ENCODE measurements at places on chromosomes 1 and 21. TPM values are rescaled to one million over a fixed set of nuclear protein-coding genes. Genes with fewer than 3 reads are reported as not detected.

DNA sequence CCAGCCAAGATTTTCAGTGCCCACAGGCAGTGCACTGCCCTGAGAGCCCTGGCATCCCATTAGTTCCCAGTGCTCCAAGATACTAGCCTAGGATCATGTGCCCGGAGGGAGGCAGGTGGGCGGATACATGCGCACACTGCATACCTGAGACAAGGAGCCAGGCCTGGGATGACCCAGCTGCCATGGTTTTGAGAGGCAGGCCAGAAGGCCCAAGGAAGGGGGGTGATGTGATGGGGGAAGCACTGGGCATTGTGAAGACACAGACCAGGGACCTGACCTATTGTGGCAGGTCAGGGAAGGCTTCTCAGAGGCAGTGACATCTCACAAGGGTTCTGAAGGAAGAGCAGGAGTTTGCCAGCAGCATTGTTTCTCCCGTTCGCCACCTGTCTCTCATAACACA lies 3.6 kb downstream of the ZC3H12A start:
- peak overlapping the region; percentile 87 for H3K4me3 ChIP-seq
- H3K4me1 ChIP-seq, result peaks cover 45% of the 10 kb centered on the region
- DNase-seq, result peak; percentile 55
- H3K27me3 ChIP-seq, result no peaks in the 10 kb centered on the region
- H3K27ac ChIP-seq, result peak overlapping the region; percentile 99

NBPF6 gene
- total RNA-seq, result not detected

- no peaks in the 10 kb centered on the region for H3K27me3 ChIP-seq
- H3K27ac ChIP-seq, result peak within 1 kb of the TSS; percentile 93
- peaks cover 7% of the 10 kb centered on the region for H3K4me1 ChIP-seq
- no peak within 1 kb of the TSS for H3K4me3 ChIP-seq
- DNase-seq, result no peak
These were observed at the start of gene TSPAN1 for GRCh38 chr1:46174448-46175231. TSS of gene TSPAN1 (plus strand) at chr1:46175087. CDS start at chr1:46181108, 6,021 bp downstream.

DNA sequence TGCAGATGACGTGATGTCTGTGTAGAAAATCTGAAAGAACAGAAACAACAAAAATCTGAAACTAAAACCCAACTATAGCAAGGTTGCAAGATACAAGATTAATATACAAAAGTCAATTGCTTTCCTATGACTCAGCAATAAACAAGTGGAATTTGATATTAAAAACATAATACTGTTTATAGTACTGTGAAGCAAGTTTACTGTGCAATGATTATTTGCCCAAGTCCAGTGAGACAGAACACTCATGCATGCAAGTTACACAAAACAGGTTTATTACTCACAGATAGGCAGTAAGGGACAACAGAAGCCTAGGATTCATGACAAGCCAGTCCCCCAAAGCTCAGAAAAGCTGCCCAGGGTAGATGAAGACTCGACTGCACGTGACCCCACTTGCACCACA lies 62.4 kb upstream of the RAB4A start:
- no peak overlapping the region for H3K4me3 ChIP-seq
- no peak overlapping the region for H3K27ac ChIP-seq
- H3K27me3 ChIP-seq, result no peaks in the 10 kb centered on the region
- H3K36me3 ChIP-seq, result no peaks in the 10 kb centered on the region
- DNase-seq, result no peak

GRCh38 chr1:15680561-15681348 lies 3.4 kb upstream of the PLEKHM2 start:
- no peak for DNase-seq
- peak overlapping the region; percentile 79 for H3K27ac ChIP-seq
- no peaks in the 10 kb centered on the region for H3K27me3 ChIP-seq
- no peak overlapping the region for H3K4me3 ChIP-seq
- peaks cover 3% of the 10 kb centered on the region for H3K4me1 ChIP-seq

- DNase-seq, result no peak
- no peaks in the 10 kb centered on the region for H3K27me3 ChIP-seq
These were observed 37.1 kb downstream of the LRRC40 start for GRCh38 chr1:70168283-70168682.

DNA sequence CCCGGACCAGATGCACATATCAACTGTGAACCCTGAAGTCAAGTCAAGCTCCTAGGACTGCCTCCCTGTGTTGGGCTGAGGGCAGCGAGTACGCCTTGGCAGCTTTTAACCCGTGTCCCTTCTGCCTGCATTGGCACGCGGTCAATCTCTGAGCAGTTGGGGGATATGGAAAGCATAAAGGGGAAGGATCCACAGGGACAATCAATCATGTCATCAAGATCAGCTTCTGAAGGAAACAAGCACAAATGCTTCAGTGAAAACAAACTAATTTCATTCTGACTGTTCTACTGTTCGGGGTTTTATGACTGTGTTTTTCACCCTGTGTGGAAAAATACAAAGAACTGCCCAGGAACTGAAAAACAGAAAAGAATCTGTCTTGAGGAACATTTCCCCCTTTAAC lies 106.2 kb downstream of the RUNX1 start:
- H3K36me3 ChIP-seq, result no peaks in the 10 kb centered on the region
- H3K27me3 ChIP-seq, result no peaks in the 10 kb centered on the region
- no peak overlapping the region for H3K27ac ChIP-seq
- DNase-seq, result no peak
- H3K4me1 ChIP-seq, result no peaks in the 10 kb centered on the region

GRCh38 chr1:207026104-207026534 lies 6.4 kb downstream of the C1orf116 start:
- no peaks in the 10 kb centered on the region for H3K36me3 ChIP-seq
- no peaks in the 10 kb centered on the region for H3K4me1 ChIP-seq
- H3K4me3 ChIP-seq, result no peak overlapping the region
- peak overlapping the region; percentile 93 for H3K27ac ChIP-seq
- DNase-seq, result peak; percentile 63
- no peaks in the 10 kb centered on the region for H3K27me3 ChIP-seq

F13B gene
- total RNA-seq, result not detected

LMOD1 gene
- 87.2 TPM for total RNA-seq

C1orf21 gene
- 31.5 TPM for total RNA-seq

DNA sequence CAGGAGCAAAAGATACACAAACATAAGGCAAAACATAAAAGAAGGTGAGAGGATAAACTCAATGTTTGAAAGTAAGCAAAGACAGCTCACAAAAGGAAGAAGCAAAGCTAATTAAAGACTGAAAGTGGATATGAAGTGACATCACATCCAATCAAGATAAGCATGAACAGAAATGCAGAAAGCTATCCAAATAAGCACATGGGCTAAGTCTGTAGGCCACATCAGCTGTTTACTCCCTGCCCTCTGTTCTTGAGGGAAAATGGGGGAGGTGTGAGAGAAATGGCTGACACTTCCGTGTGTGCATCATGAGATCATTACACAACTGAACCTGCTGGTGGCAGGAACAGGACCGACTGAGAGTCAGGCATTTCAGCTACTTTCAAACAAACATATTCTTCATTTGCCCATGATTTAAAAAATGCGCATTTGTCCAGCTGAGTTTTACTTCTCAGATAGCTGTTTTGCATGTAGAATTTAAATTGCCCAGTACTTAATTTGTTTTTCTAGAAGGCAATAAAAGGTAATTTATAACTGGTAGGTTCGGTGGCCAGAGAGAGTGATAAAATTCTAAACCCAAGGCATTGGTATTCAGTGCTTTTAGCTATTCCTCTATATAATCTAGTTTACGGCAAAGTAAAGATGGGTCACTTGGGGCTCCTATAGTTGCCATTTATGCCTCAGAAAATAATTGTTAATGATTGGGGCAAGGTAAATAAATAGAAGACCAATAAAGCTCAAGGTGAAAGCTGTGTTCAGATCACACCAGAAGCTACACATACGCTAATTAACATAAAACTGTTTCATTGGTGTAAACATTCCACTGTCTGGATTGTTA lies 27.2 kb upstream of the MAN1A2 start:
- H3K4me3 ChIP-seq, result no peak overlapping the region
- H3K27ac ChIP-seq, result peak overlapping the region; percentile 44
- no peaks in the 10 kb centered on the region for H3K4me1 ChIP-seq
- H3K27me3 ChIP-seq, result no peaks in the 10 kb centered on the region
- no peaks in the 10 kb centered on the region for H3K36me3 ChIP-seq

KLHDC9 gene
- 9.8 TPM for total RNA-seq

F5 gene
- 0.44 TPM for total RNA-seq

ZNF593OS gene
- not detected for total RNA-seq

DNA sequence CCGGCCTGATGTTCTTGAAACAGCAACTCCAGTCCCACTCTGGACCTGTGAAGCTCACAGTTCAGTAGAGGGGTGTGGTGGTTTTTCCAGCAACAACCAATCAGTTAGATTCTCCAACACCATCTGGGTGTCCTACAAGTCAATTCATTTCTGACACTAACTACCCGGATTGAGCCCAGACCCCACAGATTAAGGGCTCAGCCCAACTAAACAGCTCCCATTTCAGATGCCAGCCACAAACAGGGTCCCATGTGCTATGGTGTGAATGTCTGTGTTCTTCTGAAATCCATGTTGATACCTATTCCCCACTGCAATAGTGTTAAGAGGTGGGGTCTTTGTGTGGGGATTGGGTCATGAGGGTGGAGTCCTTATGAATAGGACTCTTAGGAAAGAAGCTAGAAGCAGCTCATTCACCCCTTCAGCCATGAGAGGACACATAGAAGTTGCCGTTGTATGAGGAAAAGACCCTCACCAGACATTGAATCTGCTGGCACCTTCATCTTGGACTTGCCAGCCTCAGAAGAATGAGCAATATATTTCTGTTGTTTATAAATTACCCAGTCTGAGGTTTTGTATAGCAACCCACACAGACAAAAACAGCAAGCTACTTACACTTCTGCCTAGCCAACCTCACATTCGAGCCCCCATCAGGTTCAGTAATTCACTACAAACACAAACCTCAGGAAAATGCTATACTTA lies 53.6 kb downstream of the IRF2BP2 start:
- H3K4me3 ChIP-seq, result no peak overlapping the region
- H3K4me1 ChIP-seq, result no peaks in the 10 kb centered on the region
- H3K27me3 ChIP-seq, result no peaks in the 10 kb centered on the region
- H3K36me3 ChIP-seq, result no peaks in the 10 kb centered on the region
- H3K27ac ChIP-seq, result no peak overlapping the region
- peak; percentile 41 for DNase-seq

- peak overlapping the region; percentile 92 for H3K27ac ChIP-seq
- no peak for DNase-seq
- no peaks in the 10 kb centered on the region for H3K36me3 ChIP-seq
- H3K27me3 ChIP-seq, result no peaks in the 10 kb centered on the region
These were observed 626 bp downstream of the DYRK3 start for GRCh38 chr1:206635978-206636345.

DNA sequence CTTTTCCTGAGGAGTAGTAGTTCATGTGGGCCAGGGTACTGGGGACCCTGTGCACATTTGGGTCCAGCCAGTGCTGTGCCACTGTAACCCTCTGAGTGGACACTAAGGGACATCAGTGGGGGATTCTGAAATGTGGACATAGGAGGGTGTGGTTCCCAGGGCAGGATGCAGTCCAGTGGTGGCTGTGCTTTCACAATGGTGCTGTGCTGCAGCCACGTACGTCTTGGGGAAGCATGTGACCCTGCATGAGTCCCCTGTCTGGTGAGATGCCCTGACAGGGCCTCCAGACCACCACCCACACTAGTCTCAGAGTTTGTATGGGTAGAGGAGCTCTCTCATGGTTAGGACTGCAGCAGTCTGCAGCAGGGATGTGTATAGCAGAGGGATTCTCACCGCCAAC lies 37.8 kb upstream of the WNT2B start:
- no peak overlapping the region for H3K4me3 ChIP-seq
- no peak overlapping the region for H3K27ac ChIP-seq
- no peak for DNase-seq
- H3K27me3 ChIP-seq, result no peaks in the 10 kb centered on the region
- no peaks in the 10 kb centered on the region for H3K4me1 ChIP-seq

DUSP12 gene
- total RNA-seq, result 44.9 TPM

DNA sequence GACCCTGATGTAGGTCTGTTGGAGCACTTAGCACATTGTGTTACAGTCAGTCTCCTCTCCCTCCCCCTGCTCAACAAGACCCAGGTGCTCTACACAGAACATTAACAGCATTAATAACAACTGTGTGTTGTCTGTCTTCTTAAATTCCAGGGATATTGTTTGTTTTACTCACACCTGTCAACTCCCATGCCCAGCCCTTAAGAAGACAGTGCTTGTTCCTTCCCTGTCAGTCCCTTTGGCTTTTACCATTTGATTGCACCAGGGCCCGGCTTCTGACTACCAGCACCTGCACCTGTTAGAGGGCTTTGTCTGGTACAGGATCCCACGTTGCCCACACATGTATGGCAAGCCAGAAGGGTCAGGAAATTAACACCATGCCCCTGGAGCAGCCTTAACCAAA lies 11.7 kb downstream of the RIMKLA start:
- no peak overlapping the region for H3K4me3 ChIP-seq
- H3K36me3 ChIP-seq, result no peaks in the 10 kb centered on the region
- no peak overlapping the region for H3K27ac ChIP-seq
- H3K27me3 ChIP-seq, result no peaks in the 10 kb centered on the region

DNA sequence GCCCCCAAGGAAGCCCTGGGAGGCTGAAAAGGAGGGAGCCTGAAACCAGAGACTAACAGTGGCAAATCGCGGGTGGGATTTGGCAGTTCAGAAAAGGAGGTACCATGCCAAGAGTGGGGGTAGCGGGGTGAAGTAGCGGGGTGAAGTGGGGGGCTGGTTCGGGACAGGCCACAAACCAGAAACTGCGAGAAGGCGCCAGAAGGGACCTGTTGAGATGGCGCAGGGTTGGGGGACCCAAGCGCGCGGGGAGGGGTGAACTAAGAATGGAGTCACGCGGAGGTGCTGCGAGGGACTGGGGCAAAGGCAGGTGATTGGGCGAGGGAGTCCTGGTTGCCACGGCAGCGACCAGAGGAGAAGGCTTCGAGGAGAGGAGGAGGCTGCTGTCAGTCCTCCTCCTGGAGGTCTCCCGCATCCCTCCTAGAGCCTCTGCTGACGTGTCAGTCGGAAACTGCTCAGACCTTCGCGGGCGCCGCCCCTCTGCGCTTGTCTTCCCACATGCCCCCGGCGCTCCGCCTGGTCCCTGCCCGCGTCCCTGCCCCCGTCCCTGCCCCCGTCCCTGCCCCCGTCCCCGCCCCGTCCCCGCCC lies 438 bp upstream of the MIA3 start:
- H3K27me3 ChIP-seq, result no peaks in the 10 kb centered on the region
- H3K4me3 ChIP-seq, result peak overlapping the region; percentile 97
- peak; percentile 87 for DNase-seq
- no peaks in the 10 kb centered on the region for H3K36me3 ChIP-seq
- H3K4me1 ChIP-seq, result no peaks in the 10 kb centered on the region
- H3K27ac ChIP-seq, result peak overlapping the region; percentile 83

DNA sequence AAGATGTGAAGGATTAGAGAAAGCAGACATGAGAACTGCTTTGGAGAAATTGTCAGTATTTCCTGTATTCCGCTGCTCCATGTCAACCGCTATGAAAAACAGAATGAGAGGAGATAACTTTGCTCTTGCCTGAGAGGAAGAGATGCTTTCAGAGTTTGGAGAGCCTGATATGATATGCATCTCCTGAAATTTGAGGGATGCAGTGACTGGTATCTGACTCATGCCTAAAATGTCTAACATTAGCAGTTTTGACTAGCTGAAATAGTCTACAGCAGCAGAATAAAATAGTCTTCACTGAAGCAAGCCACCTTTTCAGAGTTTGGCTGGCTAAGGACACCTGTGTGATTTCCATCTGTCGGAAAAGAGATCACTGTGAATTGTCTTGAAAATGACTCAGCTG lies 165.8 kb upstream of the LRRC7 start:
- H3K27ac ChIP-seq, result no peak overlapping the region
- H3K4me3 ChIP-seq, result no peak overlapping the region
- H3K27me3 ChIP-seq, result no peaks in the 10 kb centered on the region
- DNase-seq, result no peak
- no peaks in the 10 kb centered on the region for H3K4me1 ChIP-seq
